ENCODE measurements at places on chromosomes 1 and 21. TPM values are rescaled to one million over a fixed set of nuclear protein-coding genes. Genes with fewer than 3 reads are reported as not detected.

- H3K27ac ChIP-seq: no peak overlapping the region
- no peak overlapping the region for H3K4me3 ChIP-seq
- no peaks in the 10 kb centered on the region for H3K4me1 ChIP-seq
Observed at GRCh38 chr1:247465796-247466195, 7.9 kb upstream of the OR2B11 start.

DNA sequence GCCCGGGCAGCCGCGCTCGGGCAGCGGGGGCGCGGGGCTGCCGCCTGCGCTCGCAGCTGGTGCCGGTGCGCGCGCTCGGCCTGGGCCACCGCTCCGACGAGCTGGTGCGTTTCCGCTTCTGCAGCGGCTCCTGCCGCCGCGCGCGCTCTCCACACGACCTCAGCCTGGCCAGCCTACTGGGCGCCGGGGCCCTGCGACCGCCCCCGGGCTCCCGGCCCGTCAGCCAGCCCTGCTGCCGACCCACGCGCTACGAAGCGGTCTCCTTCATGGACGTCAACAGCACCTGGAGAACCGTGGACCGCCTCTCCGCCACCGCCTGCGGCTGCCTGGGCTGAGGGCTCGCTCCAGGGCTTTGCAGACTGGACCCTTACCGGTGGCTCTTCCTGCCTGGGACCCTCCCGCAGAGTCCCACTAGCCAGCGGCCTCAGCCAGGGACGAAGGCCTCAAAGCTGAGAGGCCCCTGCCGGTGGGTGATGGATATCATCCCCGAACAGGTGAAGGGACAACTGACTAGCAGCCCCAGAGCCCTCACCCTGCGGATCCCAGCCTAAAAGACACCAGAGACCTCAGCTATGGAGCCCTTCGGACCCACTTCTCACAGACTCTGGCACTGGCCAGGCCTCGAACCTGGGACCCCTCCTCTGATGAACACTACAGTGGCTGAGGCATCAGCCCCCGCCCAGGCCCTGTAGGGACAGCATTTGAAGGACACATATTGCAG lies 3.0 kb downstream of the ARTN start:
- peaks cover 46% of the 10 kb centered on the region for H3K27me3 ChIP-seq
- H3K27ac ChIP-seq: no peak overlapping the region
- no peak for DNase-seq
- peaks cover 20% of the 10 kb centered on the region for H3K4me1 ChIP-seq

- H3K27ac ChIP-seq: no peak overlapping the region
- H3K4me1 ChIP-seq: no peaks in the 10 kb centered on the region
- DNase-seq: no peak
- H3K36me3 ChIP-seq: no peaks in the 10 kb centered on the region
- no peak overlapping the region for H3K4me3 ChIP-seq
- no peaks in the 10 kb centered on the region for H3K27me3 ChIP-seq
Observed at GRCh38 chr1:191892716-191893115, 265.5 kb upstream of the RGS18 start.

- H3K27ac ChIP-seq: no peak overlapping the region
- H3K27me3 ChIP-seq: no peaks in the 10 kb centered on the region
Observed at GRCh38 chr21:45123440-45123839, 49.1 kb downstream of the ADARB1 start.

- H3K4me1 ChIP-seq: no peaks in the 10 kb centered on the region
- no peak overlapping the region for H3K27ac ChIP-seq
- no peak for DNase-seq
- H3K36me3 ChIP-seq: no peaks in the 10 kb centered on the region
- H3K27me3 ChIP-seq: no peaks in the 10 kb centered on the region
- no peak overlapping the region for H3K4me3 ChIP-seq
Observed at GRCh38 chr21:27725916-27726315, 759.0 kb upstream of the ADAMTS5 start.

- peaks cover 32% of the 10 kb centered on the region for H3K36me3 ChIP-seq
- H3K27ac ChIP-seq: no peak overlapping the region
- peaks cover 12% of the 10 kb centered on the region for H3K4me1 ChIP-seq
- no peaks in the 10 kb centered on the region for H3K27me3 ChIP-seq
- H3K4me3 ChIP-seq: no peak overlapping the region
- DNase-seq: no peak
Observed at GRCh38 chr1:59609245-59609644, 205.5 kb upstream of the HOOK1 start.

DNA sequence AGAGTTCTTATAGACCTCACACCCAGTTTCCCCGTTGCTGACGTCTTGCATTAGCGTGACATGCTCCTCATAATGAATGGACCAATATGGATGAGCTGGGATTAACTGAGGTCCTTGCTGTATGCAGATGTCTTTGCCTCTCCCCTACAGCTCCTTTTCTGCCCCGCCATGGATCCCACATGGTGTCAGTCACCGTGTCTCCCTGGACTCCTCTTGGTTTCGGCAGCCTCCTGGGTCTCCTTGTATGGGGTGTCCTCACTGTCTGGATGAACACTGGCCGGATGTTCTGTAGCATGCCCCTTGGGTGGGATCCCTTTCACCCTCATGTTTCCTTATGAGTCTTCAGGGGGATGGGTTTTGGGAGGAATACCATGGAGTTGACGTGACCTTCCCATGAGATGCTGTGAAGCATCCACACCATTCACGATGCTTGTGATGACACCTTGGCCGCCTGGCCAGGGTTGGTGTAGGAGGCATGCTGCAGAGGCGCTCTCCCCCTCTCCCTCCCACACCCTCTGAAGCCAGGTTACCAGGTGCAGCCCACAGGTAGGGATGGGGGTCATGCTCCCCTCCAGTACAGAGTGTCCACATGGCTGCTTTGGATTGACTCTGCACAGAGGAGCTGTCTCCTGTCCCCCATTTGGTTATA lies 4.4 kb downstream of the GJC2 start:
- no peaks in the 10 kb centered on the region for H3K27me3 ChIP-seq
- no peak for DNase-seq
- H3K4me1 ChIP-seq: no peaks in the 10 kb centered on the region
- no peaks in the 10 kb centered on the region for H3K36me3 ChIP-seq
- no peak overlapping the region for H3K4me3 ChIP-seq

Gene SIM2
- total RNA-seq: 14.8 TPM

Gene ALDH4A1
- total RNA-seq: 25.6 TPM
